Stimulated activated CD4-positive, alpha-beta T cell treated with anti-CD3 and anti-CD28 coated beads, TNF-alpha, amount 100 ng/mL, for 48 hours (primary cell): ENCODE measurements at places on chromosomes 13 and 19.

DNA sequence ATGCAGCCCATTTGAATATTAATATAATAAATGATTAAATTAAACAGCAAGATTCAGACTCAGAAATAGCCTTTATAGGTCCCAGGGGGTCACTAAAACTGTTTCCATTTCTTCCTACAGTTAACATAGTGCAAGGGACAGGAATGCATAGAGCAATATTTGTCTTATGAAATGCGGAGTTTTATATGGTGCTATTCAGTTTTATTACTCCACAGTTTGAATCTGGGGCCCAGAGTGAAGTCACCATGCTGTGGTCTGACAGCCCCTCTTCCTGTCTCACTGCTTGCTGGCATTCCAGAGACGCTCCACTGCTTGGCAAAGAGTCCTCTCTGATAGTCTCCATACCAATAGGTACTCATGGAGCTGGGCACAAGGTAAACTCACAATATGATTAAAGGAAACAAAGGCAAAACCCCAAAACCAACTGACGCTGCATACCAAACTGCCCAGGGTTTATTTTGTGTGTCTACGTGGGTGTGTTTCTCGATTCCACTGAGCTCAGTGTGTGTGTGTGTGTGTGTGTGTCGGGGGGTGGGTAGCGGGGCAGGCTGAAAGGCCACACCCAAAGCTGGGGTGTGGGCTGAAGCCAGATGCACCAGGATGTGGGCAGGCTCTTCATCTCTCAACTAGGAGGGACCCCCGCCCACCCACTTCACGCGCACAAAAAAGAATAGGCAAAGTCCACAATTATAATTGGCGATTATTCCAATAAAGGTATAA lies 277.9 kb downstream of the TSHZ3 start:
- no peak for DNase-seq

GRCh38 chr13:110415669-110416068 lies 108.6 kb downstream of the COL4A2 start:
- DNase-seq = no peak

DNA sequence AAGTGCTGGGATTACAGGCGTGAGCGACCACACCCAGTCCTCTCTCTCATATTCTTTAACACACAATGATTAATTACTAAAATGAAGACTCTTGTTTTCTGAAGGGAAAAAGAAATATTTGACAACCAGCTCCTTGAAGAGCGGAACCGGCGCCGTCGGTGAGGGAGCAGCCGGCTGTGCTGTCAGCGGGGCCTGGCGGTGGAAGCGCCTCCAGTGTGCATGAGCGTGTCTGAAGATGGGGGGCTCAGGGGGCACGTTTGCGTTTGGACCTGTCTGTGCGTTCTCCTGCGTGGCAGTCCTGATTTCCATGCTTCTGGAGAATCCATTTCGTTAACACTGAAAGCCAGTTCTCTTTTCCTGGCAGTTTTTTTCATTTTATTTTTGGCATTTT lies 7.3 kb upstream of the NDUFS7 start:
- no peak for DNase-seq

- no peak for DNase-seq
Measured at GRCh38 chr13:46953331-46953730, 56.5 kb upstream of the HTR2A start.

GRCh38 chr19:1513499-1514294 lies 878 bp upstream of the ADAMTSL5 start:
- peak; percentile 55 for DNase-seq

- DNase-seq = no peak
Measured at GRCh38 chr19:2365201-2365970, 5.3 kb downstream of the TMPRSS9 start.

- DNase-seq = no peak
Measured at GRCh38 chr19:40621966-40622772, 21.0 kb downstream of the LTBP4 start.

GRCh38 chr19:35959040-35959967 lies 23.1 kb downstream of the LRFN3 start:
- DNase-seq = peak; percentile 69

GRCh38 chr13:65112531-65112941 lies 2117.6 kb downstream of the PCDH9 start:
- no peak for DNase-seq

DNA sequence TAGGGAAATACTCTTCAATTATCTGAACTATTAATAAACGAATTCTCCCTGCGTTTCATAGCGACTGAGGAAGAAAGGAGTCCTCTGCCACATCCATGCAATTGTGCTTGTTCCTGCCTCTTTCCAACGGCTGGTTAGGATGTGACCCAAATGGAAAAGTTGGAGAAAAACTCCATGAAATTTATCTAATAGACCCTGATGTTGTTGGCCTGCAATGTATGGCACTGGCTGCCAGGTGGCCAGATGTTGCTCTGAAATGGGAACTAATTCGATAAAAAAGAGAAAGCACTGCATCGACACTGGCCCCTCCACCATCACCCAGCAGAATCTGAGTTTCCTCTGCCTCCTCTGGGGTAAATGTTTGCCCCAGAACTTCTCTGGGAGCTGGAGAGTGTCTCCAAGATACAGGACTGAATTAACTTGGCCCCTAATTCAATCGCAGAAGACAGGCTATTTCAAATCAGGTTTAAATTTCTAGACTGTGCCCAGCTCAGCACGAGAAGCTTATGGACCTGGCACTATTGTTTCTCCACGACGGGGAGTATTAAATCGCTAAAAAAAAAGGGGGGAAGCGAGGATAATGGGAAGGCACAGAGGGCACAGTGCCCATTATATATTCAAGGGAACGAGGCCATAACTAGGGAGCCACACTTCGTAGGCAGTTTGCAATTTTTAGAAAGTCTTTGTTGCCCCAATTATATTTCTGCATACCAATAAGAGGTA lies 103.9 kb downstream of the ZIC5 start:
- DNase-seq = no peak

DNA sequence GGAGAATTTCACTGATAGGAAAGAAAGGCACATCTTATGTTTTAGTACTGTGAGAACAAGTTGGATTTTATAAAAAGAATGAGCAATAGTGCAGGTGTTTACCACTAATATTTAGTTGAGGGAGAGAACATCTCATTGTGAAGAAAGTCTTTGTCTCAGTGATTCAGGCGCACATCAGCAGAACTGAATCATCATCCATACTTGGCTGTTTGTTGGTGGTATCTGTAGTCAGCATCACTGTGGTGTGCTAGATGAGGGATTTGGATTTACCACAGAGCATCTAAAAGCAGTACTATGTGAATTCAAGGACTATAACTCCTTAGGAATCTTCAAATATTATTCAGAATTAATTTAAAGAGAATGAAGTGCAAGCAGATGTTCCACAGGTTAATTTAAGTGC lies 1380.5 kb upstream of the ATXN8OS start:
- DNase-seq = no peak

- no peak for DNase-seq
Measured at GRCh38 chr19:41984961-41985360, 9.1 kb downstream of the ATP1A3 start.

DNA sequence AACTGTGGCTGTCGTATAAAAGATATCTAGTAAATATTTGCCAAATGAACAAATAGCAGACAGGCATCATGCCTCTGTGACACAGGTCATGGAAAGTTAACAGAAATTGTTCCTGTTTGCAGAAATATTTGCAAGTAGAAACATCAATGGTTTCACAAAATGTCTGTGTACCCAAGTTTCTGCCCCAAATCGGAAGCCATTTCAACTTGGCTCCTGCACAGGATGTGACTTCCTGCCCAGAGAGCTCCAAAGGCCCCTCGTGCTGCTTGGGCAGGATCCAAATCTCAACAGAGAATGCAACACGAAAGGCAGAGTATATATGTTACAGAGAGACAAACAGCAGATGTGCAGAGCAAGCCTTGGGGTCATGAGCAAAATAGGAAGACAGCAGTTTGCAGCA lies 95.5 kb upstream of the SERP2 start:
- no peak for DNase-seq
